ENCODE measurements at places on chromosomes 13 and 19. TPM values are rescaled to one million over a fixed set of nuclear protein-coding genes. Genes with fewer than 3 reads are reported as not detected.
A peak's percentile ranks its signal among the peaks of the same experiment; 100 is the strongest.

ZNF784 gene
- total RNA-seq = 9.8 TPM

C13orf46 gene
- total RNA-seq = 1.1 TPM

SYNGR4 gene
- total RNA-seq = not detected

CPAMD8 gene
- total RNA-seq = 64.1 TPM

ZNF100 gene
- 15.7 TPM for total RNA-seq

TEX29 gene
- total RNA-seq = not detected

ZNF552 gene
- 13.8 TPM for total RNA-seq

HTR2A gene
- 1.0 TPM for total RNA-seq

LGALS7B gene
- not detected for total RNA-seq

SLAIN1 gene
- total RNA-seq = 12.4 TPM

LGALS4 gene
- total RNA-seq = 12.2 TPM

SMIM17 gene
- 0.47 TPM for total RNA-seq

DNA sequence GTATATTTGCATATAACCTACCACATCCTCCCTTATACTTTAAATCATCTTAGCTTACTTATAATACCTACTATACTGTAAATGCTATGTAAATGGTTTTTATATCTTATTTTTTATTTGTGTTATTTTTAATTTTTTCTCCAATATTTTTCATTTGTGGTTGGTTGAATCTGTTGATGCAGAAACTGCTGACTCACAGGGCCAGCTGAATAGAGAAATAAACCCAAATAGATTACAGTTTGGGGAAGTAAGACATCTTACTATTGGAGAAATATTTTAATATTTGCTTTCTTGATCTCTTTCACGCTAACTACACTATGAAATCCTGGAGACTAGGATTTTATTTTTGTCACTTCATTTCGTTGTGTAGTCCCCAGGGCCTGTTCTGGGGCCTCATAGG lies 7.1 kb downstream of the SMAD9 start:
- H3K4me1 ChIP-seq = no peaks in the 10 kb centered on the region
- H3K36me3 ChIP-seq = no peaks in the 10 kb centered on the region
- DNase-seq = no peak

- peak; percentile 52 for DNase-seq
- H3K36me3 ChIP-seq = no peaks in the 10 kb centered on the region
- no peaks in the 10 kb centered on the region for H3K4me1 ChIP-seq
- H3K4me3 ChIP-seq = peak overlapping the region; percentile 50
- no peaks in the 10 kb centered on the region for H3K27me3 ChIP-seq
- peak overlapping the region; percentile 74 for H3K27ac ChIP-seq
Measured at GRCh38 chr13:113152984-113153809, 5.3 kb upstream of the PROZ start.

- no peak overlapping the region for H3K27ac ChIP-seq
- H3K4me1 ChIP-seq = no peaks in the 10 kb centered on the region
- no peak for DNase-seq
- no peak overlapping the region for H3K4me3 ChIP-seq
Measured at GRCh38 chr19:5154799-5155426, 185.7 kb downstream of the PTPRS start.

- no peaks in the 10 kb centered on the region for H3K27me3 ChIP-seq
- no peak overlapping the region for H3K4me3 ChIP-seq
- H3K27ac ChIP-seq = no peak overlapping the region
Measured at GRCh38 chr13:41099986-41100385, 32.6 kb downstream of the KBTBD6 start.

- DNase-seq = peak; percentile 71
- no peaks in the 10 kb centered on the region for H3K36me3 ChIP-seq
Measured at GRCh38 chr19:47512183-47512947, 2.5 kb downstream of the NAPA start.

GRCh38 chr13:103263448-103263847 lies 197.2 kb upstream of the SLC10A2 start:
- no peaks in the 10 kb centered on the region for H3K36me3 ChIP-seq
- no peak overlapping the region for H3K27ac ChIP-seq
- H3K4me1 ChIP-seq = no peaks in the 10 kb centered on the region
- no peak for DNase-seq

- no peaks in the 10 kb centered on the region for H3K4me1 ChIP-seq
- no peaks in the 10 kb centered on the region for H3K27me3 ChIP-seq
- no peaks in the 10 kb centered on the region for H3K36me3 ChIP-seq
- H3K27ac ChIP-seq = no peak overlapping the region
Measured at GRCh38 chr13:106961216-106961615, 393.3 kb upstream of the ARGLU1 start.

DNA sequence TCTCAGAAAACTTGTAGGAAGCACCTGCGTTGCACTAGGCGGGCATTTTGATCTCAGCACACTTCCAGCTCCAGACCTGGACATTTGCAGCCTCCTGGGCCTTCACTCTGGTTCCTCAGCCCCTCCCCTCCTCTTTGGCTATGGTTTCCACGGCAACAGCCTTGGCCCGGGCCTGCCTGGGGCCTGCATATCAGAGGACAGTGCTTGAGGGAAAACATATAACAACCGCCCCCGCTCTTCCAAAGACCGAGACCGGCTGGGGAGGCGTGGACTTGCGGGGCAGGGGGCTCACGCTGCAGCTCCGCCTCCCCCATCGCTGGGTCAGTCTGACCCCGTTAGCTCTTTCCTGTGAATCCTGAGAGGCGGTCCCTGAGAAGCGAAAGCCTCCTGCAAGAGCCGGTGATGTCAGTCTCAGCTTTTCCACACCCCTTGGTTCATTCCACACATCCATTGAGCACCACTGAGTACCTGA lies 125.7 kb upstream of the PEG3 start:
- peak; percentile 94 for DNase-seq
- H3K4me3 ChIP-seq = no peak overlapping the region
- no peak overlapping the region for H3K27ac ChIP-seq
- no peaks in the 10 kb centered on the region for H3K36me3 ChIP-seq
- H3K4me1 ChIP-seq = peaks cover 13% of the 10 kb centered on the region
- no peaks in the 10 kb centered on the region for H3K27me3 ChIP-seq

GRCh38 chr13:72570019-72570418 lies 157.4 kb downstream of the MZT1 start:
- H3K27me3 ChIP-seq = no peaks in the 10 kb centered on the region
- no peaks in the 10 kb centered on the region for H3K36me3 ChIP-seq
- no peaks in the 10 kb centered on the region for H3K4me1 ChIP-seq
- DNase-seq = no peak

GRCh38 chr13:35219021-35219420 lies 257.5 kb downstream of the MAB21L1 start:
- H3K4me3 ChIP-seq = no peak overlapping the region
- no peaks in the 10 kb centered on the region for H3K36me3 ChIP-seq
- H3K4me1 ChIP-seq = no peaks in the 10 kb centered on the region

DNA sequence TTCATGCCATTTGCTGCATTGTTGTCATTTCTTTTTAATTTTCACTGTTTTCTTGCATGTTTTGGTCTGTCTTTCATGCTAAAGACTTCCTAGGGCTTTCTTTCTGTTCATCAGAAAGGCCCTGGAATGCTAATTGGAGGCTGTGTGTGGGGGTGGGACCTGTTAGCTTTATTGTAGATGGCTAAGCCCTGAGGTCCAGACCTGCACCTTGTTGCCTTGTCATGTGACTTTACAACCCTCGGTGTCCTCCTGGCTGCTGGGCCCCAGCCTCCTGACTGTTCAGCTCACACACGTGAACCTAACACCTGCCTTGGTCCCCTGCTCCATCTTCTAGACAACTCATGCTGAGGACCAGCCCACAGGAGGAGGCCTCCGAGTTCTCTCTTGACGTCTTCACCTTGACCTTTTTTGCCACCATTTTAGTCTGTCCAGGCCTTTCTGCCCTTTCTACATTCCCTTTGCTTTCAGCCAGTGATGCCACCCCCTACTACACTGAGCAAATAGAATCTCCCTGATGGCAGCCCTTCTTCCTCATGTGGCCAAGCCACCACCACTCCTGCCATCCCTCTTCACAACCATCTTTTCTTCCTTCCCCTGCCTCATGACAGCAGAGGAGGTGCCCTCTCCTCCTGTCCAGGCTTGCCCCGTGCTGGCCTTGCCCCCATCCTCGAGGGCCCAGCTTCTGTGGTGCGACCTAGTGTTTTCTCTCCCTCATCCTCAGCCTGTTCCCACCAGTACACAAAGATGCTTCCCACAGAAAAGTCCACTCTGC lies 41.4 kb upstream of the GPI start:
- no peak overlapping the region for H3K27ac ChIP-seq
- no peaks in the 10 kb centered on the region for H3K27me3 ChIP-seq
- no peak for DNase-seq
- no peaks in the 10 kb centered on the region for H3K4me1 ChIP-seq
- no peaks in the 10 kb centered on the region for H3K36me3 ChIP-seq

DNA sequence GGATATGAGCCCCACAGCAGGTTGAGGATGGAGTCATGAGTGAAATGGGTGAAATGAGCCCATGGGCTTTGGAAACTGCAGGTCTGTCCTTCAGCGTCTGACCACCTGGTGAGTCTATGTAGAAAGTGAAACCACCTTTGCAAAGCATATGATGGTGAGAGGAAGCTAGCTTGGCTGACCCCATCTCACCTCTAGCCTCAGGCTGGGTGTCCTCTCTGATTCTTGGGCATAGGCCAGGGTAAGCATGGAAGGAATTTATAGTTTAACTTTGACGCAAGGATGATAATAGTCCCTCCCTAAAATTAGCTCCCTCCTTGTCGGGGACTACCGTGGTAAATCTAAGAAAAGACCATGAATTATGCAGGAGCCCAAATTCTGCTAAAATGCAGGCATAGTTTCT lies 16.8 kb upstream of the PSG9 start:
- H3K27me3 ChIP-seq = no peaks in the 10 kb centered on the region
- H3K36me3 ChIP-seq = no peaks in the 10 kb centered on the region
- H3K4me1 ChIP-seq = no peaks in the 10 kb centered on the region
- DNase-seq = no peak
- H3K4me3 ChIP-seq = no peak overlapping the region
- no peak overlapping the region for H3K27ac ChIP-seq

DNA sequence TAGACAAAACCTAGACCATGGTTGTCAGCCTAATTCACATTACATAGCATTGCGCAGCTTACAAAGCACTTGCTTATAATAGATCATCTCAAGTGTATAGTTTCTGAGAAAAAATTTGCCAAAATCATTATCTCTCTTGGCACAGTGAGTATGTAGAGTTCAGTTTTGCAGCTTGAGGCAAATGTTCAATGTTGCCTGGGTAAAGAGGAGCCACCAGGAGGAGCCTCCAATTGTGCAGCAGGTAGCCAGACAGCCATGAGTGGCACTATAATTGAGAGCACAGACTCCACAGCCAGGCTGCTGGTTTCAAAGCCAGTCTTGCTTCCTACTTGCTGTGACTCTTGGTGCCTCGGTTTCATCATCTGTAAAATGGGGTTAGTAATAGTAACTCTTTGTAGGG lies 24.0 kb upstream of the OLFM4 start:
- H3K4me3 ChIP-seq = no peak overlapping the region
- H3K27me3 ChIP-seq = no peaks in the 10 kb centered on the region
- H3K4me1 ChIP-seq = no peaks in the 10 kb centered on the region
- no peak overlapping the region for H3K27ac ChIP-seq
- no peaks in the 10 kb centered on the region for H3K36me3 ChIP-seq

DNA sequence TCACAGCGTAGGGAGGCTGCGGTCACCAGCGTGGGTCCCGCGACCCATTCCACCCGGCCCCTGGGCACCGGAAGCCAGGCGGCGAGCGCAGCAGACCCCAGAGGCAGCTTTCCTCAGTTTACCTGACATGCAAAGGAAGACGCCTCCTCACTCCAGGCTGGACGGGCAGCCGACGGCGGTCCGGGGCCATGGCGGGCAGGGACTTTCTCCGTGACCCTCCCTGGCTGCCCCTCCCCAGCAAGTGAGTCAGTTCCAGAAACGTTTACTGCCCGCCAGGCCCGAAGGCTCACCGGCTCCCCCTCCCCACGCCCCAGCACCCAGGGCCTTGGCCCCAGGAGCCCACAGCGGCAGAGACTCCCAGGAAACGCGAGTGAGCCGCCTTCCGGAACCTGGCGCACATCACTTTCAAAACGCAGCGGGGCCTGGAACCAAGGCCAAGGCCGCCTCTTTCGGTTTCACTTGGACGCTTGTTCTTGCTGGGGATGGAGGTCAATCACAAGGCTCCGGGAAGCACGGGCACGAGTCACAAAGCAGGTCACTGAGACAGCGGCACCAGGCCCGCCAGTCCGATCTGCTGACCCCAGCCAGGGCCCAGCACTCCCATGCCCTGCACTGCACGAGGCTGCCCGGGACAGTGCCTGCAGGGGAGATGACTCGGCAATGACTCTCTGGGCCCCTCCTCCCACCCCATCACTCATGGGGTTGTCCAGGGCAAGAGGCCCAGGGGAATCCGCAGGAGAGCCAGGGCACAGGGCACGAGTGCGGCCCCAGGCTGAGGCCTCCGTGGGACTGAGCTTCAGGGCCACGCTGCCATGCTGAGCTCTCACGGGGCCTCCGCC lies 5.3 kb downstream of the SBNO2 start:
- H3K4me3 ChIP-seq = no peak overlapping the region
- H3K27me3 ChIP-seq = no peaks in the 10 kb centered on the region
- H3K4me1 ChIP-seq = peaks cover 58% of the 10 kb centered on the region
- no peaks in the 10 kb centered on the region for H3K36me3 ChIP-seq

DNA sequence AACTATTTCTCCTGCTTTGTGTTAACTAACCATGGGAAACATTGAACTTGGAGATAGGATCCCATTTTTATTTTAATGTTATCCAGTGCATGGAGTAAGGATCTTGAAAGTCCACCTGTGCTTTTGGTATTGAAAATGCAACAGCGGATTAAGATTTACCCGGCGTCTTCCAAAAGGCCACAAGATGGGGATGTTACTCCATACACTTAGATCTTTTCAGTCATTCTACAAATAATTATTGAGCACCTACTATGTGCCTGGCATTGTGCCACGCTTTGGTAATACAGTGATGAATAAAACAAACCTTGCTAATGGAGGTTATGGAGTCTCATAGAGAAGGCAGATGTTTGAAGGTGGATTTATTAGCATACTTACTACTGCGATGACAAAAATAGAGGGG lies 56.9 kb downstream of the RFC3 start:
- no peak overlapping the region for H3K4me3 ChIP-seq
- no peaks in the 10 kb centered on the region for H3K36me3 ChIP-seq
- H3K27ac ChIP-seq = no peak overlapping the region
- DNase-seq = no peak
- no peaks in the 10 kb centered on the region for H3K27me3 ChIP-seq

DNA sequence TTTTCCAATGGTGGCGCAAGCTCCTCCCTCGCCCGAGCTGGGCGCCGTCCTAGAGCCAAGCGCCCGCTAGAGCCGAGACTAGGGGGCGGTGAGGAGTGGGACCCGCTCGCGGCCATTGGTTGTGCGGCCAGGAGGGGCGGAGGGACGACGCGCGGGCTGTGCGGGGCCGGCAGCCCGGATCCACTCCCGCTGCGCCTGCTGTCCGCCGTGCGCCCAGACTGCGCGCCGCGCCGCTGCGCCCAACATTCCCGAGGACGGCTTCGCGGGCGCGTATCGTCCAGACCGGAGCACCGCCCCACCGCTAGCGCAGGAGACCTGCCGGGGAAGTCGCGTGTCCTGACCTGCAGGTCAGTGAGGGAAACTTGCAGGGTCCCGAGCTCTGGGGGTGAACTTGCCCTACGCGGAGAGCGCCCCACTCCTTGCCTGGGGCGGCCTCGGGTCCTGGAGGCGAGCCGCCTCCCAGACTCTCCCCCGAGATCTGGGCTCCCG lies at the start of gene SERTM1:
SERTM1 (plus strand) TSS at position 183 of the 489 bp plus-strand sequence. CDS start 21,059 bp downstream, outside the sequence.
- no peak within 1 kb of the TSS for H3K4me3 ChIP-seq
- no peaks in the 10 kb centered on the region for H3K4me1 ChIP-seq
- peaks cover 16% of the 10 kb centered on the region for H3K27me3 ChIP-seq
- H3K36me3 ChIP-seq = no peaks in the 10 kb centered on the region
- H3K27ac ChIP-seq = no peak within 1 kb of the TSS
- DNase-seq = peak; percentile 66

- no peaks in the 10 kb centered on the region for H3K27me3 ChIP-seq
- no peaks in the 10 kb centered on the region for H3K36me3 ChIP-seq
- no peak overlapping the region for H3K4me3 ChIP-seq
Measured at GRCh38 chr13:99871249-99871898, 100.2 kb downstream of the ZIC5 start.

Data from kidney (tissue), 22 donors.